ENCODE measurements at places on chromosomes 6 and 20.

DNA sequence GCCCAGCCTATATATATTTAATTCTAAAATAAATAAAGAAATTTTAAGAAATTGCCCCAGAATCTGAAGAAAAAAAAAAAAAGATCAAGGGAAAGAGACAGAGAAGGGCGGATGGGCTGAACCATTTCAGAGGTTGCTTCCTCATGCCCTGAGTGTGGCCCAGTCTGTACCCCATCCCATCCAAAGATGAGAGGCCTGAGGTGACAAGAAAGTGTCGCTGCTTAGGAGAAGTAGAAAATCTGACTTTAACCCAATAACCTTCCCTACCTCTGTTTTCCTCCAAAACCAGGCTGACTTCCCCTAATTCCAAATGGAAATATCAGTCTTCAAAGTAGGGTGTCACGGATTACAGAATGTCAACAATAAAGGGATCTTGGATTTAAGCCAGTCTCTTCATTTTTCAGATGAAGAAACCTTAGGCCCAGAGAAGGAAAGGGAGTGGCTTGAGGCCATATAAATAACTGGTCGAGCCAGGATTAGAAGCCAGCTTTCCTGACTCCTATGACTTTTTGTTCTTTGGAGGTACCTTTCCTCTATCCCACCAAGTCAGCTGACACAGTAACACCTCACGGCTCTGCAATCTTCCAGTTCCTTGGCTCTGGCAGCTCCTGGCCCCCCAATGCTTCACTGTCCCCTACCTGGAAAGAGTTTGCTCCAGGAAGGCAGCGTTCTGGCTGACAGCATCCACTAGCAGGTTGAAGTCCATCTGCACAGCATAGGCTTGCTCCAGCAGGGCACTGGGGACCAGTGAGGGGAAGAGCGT is 10.1 kb downstream of the GSS start:
- DNase-seq = no peak

GRCh38 chr20:35856866-35857265 is 85.1 kb downstream of the PHF20 start:
- no peak for DNase-seq

DNA sequence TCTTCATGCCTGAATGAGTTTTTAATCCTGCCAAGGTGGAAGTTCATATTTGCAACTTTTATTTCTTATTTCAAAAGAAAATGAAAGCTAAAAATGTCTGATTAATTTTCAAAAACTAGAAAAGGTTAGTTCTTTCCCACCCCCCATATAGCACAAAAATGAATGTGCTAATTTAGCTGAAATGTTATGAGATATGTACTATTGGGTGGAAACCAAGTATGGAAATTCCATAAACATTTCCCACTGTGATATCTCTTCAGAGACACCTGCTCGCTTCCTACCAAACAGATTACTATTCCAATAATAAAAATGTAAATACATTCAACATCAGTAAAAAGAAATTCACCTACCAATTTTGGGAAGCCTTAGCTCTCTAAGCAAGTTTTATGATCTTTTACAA is 678.6 kb upstream of the ID4 start:
- DNase-seq = no peak

- DNase-seq = no peak
Measured at GRCh38 chr6:42629845-42630244, 66.0 kb downstream of the UBR2 start.

GRCh38 chr6:42781546-42781795 is 381 bp upstream of the BICRAL start:
- peak; percentile 4 for DNase-seq

Measured in SK-MEL-5 (cell line).